AG09309 (cell line): ENCODE measurements at places on chromosomes 7 and 10.

DNA sequence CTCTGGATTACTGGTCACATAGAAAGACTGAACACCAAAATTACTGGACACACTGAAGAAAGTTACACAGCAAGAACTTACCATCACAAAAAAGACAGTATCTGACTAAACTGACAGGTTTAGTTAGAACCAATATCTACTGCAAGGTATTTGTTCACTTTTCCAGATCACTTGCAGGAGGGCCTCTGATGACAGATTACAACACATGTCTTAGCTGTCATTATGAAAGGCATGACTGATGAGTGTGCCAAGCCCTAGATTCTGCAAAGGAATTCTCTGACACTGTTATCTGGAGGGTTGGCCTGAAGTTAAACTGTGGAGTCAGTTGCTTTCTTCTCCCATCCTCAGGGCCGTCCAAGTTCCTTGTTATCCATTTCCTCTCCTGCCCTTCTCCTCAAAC lies 242.7 kb downstream of the KIF20B start:
- DNase-seq = no peak

DNA sequence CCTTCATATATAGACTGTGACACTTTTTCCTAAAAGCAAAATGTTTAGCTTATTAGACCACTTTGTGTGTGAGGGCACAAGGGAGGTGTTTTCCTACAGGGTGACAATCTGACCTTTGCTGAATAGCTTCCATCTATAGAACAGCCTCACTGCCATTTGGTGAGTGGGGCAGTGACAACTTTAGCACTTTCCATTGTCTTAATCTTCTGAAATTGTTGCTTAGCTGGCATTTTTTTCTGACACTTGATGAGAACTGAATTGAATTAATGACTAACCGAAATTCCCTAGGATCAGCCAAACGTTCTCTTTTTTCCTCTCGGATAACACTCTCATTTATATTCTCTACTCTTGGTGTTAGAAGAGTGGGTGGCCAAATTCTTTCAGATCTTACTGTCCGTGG lies 30.2 kb downstream of the KDM7A start:
- no peak for DNase-seq

DNA sequence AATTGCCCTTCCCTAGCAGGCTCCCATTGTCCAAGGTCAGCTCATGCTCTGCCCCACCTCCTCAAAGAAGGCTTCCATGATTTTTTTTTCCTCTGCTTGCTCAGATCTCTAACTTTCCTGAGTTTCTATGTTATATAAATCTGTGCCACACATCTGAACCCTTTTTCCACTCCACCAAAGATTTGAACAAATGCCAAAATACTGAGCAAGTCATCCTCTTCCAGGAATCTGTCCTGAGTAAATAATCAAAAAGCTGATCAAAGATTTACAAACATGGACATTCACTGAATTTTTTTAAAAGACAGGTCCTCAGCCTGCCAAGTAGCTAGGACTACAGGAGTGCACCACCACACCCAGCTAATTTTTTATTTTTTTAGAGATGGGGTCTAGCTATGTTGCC lies 102.8 kb upstream of the ARID5B start:
- DNase-seq = no peak

DNA sequence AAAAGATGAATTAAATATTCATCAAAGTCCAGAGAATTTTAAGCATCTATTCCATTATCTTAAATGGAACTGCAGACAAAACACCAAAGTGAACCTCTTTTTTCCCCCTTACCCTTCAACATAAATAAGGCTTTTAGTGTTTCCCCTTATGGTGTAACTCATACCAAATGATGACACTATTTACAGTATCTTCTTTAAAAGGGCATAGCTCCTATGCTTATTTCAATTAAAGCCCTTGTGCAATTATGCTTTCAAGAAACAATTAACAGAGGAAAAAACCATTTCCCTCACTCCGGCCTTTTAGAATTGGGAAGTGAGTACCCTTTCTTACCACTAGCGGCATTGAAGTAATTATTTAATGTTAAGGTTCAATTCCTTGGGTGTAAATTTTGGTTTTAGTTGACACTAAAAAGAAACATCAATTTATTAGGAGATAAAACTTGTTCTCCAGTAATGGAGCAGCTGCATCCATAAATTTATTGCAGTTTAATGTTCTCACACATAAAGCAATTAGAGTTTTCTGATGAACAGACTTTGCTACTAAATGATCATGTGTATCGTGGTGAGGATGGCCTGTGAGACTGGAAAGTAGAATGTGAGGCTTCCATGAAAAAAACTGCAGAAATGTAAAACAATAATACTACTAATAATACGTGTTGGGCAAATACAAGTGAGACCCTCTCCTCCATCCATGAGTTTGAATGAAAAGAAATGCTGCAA lies 661.3 kb downstream of the PARD3 start:
- no peak for DNase-seq

GRCh38 chr7:40348126-40348728 lies 213.4 kb downstream of the SUGCT start:
- no peak for DNase-seq

DNA sequence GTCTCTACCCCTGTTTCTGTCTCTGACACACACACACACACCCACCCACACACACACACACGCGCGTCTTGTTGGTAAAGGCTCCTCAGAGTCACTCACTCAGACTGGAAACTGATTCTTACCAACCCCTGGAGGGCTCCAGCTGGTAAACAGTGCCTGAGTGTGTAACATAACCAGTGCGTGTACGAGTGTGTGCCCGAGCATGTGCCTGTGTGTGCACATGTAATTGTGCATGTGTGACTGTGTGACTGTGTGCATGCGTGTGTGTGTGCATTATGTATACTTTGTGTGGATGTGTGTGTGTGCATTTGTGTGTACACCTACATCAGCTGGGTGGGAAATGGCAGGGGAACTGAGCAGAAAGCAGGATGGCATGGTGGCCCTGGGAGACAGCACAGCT lies 317.1 kb downstream of the WDR37 start:
- DNase-seq = no peak

GRCh38 chr10:44715136-44715535 lies 196.0 kb upstream of the TMEM72 start:
- DNase-seq = no peak

DNA sequence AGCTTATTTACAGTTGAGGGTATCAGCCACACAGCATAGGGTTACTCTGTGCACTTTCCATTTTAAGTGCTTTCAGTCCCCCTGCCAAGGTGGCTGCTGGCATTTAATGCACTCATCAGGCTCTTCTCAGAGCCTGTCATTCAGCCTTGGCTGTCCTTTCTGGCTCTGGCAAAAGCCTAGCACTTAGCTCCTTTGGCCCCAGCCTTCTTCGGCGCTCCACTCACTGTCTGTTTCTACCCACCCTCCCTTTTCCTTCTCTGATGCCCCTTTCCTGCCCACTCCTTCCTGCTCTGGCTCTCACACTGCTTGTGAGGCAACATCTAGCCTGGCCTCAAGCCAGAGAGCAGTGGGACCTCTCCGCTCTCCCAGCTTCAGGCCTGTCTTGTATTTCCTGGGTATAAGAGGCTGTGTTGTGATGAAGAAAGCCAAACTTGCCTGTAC lies 60.2 kb downstream of the WIPF3 start:
- no peak for DNase-seq

GRCh38 chr7:149865437-149865836 lies 8.3 kb upstream of the ATP6V0E2 start:
- DNase-seq = no peak
